Stimulated activated CD8-positive, alpha-beta memory T cell treated with anti-CD3 and anti-CD28 coated beads, Interleukin-15, amount 100 ng/mL, for 4 hours (primary cell): ENCODE measurements at places on chromosomes 1 and 21.
A peak's percentile ranks its signal among the peaks of the same experiment; 100 is the strongest.

DNA sequence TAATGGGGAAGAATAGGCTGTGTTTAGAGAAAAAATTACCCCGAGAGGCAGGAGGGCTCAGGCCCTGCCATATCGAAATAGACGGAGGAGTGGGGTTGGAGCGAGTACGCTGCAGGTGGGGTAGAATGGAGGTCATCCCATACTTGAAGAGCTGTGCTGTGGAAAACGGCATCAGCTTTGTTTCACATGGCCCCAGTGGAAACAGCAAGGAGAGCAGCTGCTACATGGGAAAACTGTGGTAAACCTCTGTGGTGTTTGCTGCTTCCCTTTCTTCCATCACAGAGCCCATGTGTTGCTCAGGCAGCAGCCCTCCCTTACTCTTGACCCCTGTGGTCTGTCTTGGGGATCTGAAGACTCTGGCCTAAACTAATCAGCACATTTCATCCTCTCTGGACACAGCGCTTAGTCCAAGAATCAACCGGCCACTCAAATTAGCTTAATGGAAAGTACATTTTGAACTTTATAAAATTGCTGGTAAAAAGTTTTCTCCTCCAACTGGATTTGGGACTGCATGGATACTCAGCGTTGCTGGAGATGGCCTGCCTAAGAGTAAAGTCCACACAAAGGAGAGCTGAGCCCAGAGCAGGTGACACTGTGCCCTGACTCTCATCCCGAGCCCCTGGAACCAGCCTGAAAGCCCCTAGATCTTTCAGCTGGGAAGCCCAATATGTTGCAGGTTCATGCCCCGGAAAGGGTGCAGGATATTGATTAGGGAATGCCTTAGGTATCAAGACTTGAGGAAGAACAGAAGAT, 127.1 kb upstream of the GADD45A start:
- DNase-seq: no peak

DNA sequence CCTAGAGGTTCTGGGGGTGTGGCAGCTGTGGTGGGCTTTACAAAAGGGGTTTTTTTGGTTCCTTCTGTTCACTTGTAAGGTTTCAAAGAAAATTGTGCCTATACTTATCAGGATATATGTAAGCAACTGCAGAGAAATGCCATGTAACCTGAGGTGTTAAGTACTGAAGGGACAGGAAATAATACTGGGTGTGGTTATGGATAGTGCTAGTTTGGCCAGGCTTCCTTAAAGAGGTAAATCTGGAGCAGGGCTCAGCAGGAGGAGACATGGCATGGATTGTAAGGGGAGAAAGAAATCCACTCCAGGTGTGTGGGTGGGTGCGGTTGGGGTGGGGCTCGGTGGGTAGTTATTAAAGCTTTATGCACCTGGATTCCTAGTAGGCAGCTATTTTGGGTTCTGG, 28.3 kb downstream of the KIRREL1 start:
- DNase-seq: no peak

DNA sequence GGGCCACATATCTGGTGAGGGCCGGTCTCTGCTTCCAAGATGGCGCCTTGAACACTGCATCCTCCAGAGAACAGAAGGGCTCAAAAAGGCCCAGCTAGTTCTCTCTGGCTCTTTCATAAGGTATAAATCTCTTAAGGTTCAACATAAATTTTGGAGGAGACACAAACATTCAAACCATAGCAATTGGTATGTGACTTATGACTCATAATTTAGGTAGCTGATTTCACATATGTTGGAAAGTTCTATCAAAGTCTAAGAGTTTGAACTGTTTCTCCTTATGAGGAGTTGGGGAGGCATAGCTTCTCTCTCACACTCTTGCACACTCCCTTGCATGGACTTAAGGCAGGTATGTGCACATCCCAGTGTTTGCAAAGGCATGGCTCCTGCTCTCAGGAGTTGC, 5.1 kb upstream of the FYB2 start:
- DNase-seq: no peak

- no peak for DNase-seq
Measured at GRCh38 chr1:241045659-241046058, 311.3 kb downstream of the RGS7 start.

DNA sequence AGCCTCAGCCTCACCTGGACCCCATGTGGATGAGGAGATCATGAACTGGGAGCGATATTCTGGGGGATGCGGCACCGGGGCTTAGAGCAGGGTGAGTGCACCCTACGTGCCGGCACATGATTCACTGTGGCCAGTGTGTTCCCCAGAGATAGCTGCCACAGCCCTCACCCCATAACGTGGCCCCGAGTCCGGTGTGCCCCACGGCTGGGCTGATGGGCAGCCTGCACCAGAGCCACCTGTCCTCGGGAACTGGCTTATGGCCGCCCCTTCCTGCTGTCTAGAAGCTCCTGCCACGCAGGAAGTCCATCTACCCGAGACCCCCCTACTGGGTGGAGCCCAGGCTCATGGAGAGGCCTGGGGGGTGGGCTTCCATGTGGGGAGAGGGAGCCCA, 39.1 kb upstream of the SLC19A1 start:
- DNase-seq: no peak

DNA sequence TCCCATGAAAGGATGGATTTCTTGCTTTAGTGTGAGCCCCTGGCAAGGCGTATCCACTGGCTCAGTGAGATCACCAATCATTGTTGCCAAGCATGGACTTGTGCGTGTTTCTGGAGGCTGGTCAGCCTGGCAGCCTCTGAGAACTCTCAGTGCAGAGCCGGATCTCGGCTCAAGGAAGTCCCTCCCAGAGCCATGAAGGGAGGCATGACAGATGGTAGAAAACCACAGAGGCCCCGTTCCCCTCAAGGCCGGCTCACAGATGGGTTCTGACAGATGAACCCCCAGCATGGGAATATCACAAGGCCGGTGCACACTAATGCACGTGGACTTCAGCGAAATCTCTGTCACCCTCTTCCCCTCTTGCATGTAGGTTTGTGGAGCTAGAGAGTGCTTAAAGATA, 290.5 kb downstream of the AJAP1 start:
- no peak for DNase-seq

GRCh38 chr1:91757763-91758460, 128.0 kb downstream of the TGFBR3 start:
- no peak for DNase-seq

DNA sequence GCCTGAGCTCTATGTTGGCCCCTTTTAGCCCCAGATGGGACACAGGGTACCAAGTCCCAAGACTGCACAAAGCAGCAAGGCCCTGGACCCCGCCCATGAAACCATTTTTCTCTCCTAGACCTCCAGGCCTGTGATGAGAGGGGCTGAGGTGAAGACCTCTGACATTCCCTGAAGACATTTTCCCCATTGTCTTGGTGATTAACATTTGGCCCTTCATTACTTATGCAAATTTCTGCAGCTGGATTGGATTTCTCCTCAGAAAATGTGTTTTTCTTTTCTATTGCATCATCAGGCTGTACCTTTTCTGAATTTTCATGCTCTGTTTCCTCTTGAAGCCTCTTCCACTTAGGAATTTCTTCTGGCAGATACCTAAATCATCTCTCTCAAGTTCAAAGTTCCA, 8.2 kb upstream of the PSMA5 start:
- no peak for DNase-seq

GRCh38 chr1:10910681-10911489, 101.6 kb upstream of the TARDBP start:
- no peak for DNase-seq

DNA sequence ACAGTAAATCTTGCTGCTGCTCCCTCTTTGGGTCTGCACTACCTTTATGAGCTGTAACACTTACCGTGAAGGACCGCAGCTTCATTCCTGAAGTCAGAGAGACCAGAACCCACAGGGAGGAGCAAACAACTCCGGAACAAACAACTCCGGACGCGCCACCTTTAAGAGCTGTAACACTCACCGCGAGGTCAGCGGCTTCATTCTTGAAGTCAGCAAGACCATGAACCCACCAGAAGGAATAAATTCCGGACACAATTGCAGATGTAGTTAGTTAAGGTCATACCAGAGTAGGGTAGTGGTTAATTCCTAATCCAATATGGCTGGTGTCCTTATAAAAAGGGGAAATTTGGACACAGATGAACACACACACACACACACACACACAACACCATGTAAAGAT, 37.7 kb downstream of the VTCN1 start:
- no peak for DNase-seq

DNA sequence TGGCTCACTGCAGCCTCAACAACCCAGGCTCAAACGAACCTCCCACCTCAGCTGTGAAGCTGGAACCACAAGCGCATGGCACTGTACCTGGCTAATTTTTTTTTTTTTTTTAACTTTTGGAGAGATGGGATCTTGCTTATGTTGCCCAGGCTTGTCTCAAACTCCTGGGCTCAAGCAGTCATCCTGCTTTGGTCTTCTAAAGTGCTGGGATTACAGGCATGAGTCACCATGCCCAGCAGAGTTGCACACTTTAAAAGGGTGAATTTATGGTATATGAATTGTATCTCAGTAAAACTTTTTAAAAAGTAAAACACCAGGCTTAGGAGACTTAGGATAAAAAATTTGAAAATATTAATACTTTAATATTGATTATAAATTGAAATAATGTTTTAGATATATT, 99.1 kb downstream of the CLEC20A start:
- no peak for DNase-seq

GRCh38 chr21:44065428-44065827, 41.8 kb upstream of the PWP2 start:
- peak; percentile 65 for DNase-seq

DNA sequence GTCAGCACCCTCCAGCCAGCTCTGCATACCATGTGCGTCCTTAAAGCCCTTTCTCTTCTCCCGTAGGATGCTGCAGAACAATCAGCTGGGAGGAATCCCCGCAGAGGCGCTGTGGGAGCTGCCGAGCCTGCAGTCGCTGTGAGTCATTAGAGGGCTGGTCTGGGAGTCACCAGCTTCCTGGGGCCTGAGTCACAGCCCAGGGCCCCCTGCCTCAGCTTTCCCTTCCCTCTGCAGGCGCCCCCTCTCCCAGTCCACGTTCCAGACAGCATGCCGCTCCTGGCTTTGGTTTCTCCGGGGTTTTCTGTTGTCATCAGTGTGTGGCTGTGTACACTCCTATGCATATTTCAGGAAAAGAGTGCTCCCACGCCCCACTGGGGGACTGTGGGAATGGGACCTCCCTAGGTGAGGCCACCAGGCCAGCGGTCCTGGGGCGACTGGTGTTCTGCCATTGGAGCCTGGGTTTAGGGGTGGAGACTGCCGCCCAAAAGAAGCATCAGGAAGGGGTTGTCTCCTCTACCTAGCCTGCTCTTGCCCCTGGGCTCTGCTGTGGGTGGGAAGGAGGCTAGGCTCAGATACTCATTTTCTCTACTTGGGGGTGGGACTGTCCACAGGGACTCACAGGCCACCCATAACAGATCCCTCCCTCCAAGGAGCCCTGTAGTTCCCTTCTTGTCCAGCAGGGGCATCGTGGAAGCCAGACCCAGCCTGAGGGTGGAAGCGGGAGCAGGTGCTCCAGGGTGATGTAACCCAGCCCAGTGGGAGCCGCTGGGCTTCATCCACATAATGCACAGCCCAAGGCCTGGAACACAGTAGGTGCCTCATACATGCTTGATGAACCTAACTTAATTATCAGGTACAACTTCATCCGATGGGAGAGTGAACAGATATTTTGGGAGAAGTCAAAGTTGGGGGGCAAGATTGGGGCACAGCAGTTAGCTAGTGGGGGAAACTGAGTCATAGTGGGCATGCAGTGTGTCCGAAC, 42.5 kb downstream of the LGR6 start:
- DNase-seq: no peak

GRCh38 chr1:36697836-36698605, 215.3 kb upstream of the CSF3R start:
- no peak for DNase-seq

DNA sequence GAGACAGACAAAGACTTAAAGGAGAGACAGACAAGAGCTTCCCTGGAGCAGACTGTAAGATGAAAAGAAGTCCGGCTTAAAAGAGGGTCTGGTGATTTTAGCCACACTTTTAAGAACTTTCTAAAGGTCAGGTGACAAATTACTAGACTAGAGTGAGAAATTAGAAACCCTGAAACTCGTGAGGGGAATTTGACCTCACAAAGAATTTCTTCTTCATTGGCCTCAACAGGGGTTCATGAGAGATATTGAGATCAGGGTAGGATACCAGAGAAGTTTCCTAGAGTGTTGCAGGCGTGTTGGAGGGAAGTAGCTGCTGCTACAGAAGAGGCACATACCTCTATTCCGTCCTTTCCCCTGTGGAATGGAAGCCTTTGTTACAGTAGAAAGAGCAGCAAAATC, 884.4 kb downstream of the KCNT2 start:
- DNase-seq: no peak

DNA sequence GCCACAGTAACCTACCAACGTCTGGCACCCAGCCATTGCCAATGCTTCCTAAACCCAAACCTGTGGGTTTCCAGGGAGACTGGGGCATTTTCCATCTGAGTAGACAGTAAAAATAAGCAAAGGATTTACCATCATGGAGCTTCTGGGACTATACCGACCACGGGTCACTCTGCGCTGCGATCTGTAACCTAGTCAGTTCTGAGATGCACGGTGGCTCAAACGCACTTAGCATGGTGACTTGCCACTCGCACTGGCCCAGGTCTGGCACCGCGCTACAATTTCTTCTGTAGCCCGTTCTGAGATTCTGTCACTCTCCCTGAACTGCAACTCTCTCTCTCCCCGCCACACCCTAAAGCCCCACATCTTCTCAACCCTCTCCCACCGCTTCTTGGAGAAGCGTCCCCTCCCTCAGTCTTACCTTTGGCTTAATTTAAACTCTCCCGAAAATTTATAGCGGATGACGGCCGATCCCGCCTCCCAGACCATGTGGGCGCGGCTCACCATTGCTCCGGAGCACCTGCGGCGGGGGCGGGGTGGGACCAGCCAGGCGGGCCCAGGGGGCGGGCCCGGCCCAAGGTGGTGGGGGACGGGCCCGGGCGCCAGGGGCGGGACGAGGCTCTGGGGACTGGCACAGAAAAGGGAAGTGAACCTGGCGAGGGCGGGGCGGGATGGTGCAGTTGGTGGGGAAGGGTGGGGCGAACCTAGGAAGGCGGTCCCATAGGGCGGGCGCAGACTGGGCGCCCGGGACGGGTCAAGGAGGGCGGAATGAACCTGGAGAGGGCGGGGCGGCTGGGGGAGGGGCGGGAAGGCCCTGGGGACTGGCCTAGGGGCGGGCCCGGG, 493 bp upstream of the MAP3K21 start:
- DNase-seq: peak; percentile 71

- no peak for DNase-seq
Measured at GRCh38 chr1:37449936-37450335, 24.4 kb upstream of the ZC3H12A start.

DNA sequence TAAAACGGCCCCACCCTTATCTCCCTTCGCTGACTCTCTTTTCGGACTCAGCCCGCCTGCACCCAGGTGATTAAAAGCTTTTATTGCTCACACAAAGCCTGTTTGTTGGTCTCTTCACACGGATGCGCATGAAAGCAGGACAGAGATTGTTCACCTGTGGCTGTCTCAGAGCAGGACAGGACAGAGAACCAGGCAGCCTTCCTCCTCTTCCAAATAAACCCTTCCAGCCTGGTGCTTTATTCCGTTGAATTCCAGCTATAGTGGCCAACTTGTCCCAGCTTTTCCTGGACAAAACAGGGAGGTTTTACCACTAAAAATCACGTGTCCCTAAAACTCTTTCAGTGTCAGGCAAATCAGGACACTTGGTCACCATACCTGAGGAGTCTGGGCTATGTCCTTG, 9.5 kb upstream of the DMRTB1 start:
- DNase-seq: no peak
